ENCODE measurements at places on chromosomes 5 and 9.

GRCh38 chr5:7078901-7079300, 317.0 kb upstream of the ADCY2 start:
- DNase-seq: no peak

- DNase-seq: peak; percentile 97
These were observed 119.6 kb upstream of the FST start for GRCh38 chr5:53360811-53361210.

GRCh38 chr5:177542816-177543465, 11.4 kb downstream of the FAM193B start:
- no peak for DNase-seq

DNA sequence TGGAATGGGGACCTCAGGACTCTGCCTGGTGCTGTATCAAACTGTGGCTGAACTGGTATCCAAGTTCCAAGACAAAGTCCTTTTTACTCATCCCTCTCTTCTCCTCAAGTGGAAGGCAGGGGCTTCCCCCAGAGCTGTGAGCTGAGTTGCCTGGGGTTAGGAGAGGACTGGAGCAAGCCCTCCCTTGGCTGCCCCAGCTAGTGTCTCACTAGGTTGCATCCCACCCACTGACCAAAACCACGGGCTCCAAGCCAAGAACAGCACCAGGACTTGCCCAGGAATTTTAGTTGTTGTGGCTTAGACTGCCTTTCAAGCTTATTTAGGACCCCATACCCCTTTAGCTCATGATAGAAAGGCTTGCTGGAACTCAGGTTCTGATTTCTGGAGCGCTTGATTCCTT, 158.7 kb upstream of the TNC start:
- DNase-seq: peak; percentile 22

GRCh38 chr5:163867738-163868137, 362.3 kb downstream of the MAT2B start:
- DNase-seq: peak; percentile 63

GRCh38 chr5:10140195-10140973, 109.3 kb downstream of the ATPSCKMT start:
- peak; percentile 65 for DNase-seq

DNA sequence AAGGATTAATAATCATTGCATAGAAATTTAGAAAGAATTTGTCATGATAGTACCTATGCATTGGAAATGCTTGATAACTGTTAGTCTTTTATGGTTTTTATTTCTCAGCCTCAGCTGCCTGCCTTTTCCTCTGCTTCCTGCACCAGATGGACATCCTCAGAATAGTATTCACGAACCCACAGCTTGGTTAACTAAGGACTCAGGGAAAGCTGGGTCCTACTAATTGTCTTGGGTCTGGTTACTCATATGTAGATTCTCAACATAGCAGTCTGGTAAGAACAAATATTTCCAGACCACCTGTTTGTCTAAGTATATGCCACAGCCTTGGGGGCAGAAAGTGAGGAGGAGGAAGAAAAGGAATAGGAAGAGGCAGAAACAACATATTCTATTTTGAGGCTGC, 464.5 kb upstream of the SMARCA2 start:
- DNase-seq: no peak

- peak; percentile 50 for DNase-seq
These were observed 2118.6 kb upstream of the C9orf72 start for GRCh38 chr9:29691758-29692407.

GRCh38 chr5:162824360-162824759, 613.0 kb upstream of the CCNG1 start:
- no peak for DNase-seq

DNA sequence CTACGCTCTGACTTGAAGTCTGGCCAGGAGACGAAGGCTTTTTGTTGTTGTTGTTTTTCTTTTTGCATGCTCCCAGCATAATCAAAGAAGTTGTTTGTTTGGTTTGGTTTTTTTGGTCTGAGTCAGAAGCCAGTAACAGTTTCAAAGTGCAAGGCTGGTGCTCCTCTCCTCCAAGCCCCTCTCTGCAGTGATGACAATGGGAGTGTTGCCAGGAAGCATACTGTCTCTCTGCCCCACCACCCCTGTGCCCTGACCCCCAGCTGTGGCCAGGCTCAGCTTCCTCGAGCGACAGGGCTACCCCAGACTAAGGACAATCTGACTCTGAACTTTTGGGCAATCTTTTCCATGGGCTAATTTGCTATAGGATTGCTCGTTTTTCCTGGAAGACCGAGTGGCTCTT, 173.8 kb upstream of the PITX1 start:
- DNase-seq: no peak

- DNase-seq: peak; percentile 71
These were observed 7.0 kb downstream of the PAM start for GRCh38 chr5:102762095-102762534.

- no peak for DNase-seq
These were observed 90.7 kb upstream of the PTCH1 start for GRCh38 chr9:95607507-95607906.

DNA sequence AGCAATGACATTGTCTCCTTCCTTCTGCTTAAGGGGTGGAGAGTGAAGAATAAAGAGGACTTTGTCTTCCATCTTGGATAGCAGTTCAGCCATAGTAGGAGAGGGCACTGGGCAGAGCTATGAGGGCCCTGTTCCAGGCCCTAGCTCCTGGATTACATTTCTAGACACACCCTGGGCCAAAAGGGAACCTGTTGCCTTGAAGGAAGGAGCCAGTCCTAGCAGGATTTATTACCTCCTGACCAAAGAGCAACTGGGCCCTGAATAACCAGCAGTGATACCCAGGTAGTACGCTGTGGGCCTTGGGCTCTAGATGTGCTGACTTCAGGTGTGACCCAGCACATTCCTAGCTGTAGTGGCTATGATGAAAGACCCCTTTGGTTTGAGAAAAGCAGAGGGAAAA, 95.8 kb downstream of the RMI1 start:
- no peak for DNase-seq

- no peak for DNase-seq
These were observed 50.3 kb downstream of the MTAP start for GRCh38 chr9:21852754-21853153.

DNA sequence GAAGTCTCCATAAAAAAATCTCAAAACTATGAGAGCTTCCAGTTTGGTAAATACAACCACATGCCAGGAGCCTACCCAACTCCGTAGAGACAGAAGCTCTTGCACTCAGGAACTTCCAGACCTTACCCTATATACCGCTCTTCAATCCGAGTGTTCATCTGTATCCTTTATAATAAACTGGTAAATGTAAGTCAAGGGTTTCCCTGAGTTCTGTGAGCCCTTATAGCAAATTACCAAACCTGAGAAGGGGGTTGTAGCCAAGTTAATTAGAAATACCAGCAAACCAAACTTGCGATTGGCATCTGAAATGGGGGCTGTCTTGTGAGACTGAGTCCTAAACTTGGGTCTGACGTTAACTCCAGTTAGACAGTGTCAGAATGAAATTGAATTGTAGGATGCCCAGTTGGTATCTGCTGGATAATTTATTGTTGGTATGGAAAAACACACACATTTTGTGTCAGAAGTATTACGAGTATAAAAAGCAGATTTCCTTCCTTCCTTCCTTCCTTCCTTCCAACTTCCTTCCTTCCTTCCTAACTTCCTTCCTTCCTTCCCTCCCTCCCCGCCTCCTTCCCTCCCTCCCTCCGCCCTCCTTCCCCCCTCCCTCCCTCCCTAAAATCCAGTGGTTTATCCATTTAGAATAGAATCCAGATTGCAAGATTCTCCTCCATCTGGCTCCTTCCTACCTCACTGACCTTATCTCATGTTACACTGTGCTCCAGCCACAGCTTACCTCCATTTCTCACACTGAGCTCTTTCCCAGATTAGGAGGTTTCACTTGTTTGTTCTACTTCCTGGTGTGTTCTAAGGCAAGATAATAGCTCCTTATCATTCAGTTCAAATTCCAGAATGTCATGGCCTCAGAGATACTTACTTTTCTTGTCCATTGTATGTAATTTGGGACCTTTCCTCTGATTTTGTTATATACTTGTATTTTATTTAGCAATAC, 196.7 kb downstream of the WDR70 start:
- DNase-seq: no peak

Data from ELR (cell line).